Brain pericyte (primary cell): ENCODE measurements at places on chromosomes 12 and 14.

DNA sequence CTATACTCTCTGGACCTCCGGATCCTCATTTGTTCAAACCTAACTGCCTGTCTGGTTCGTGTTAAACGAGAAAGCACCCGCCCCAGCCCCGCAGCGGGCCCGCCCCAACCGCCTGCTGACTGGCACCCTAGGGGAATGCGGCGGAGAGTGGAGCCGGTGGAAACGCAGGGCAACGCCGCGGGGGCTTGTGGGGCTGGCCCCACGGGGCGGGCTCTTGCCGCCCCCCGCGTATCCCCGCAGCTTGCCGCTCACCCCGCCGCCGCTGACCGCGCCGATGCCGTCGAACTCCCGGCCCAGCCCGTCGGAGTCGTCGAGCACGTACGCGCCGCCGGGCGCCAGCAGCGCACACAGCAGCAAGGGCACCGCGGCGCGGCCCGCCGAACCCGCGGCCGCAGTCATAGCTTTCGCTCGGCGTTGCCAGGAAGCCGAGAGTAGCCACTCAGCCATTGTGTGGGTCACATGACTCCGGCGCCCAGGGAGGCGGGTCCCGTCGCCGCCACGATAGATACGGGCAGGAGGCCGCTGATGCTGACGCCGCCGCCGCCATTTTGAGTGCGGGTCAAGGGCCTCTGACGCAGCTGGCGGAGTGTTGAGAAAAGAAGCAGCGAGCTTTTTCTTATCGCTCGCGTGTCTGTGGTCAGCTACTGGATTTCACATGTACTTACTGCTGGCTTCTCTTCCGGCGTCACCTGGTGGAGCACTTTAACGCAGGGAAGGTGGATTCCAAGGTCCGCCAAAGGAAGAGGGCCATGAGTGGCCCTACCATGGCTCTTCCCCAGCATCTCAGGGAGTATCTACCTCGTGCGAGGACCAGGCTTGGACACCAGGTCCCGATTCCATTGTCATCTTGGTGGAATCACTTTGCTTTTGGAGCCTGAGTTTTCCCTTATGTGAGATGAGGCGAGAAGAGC is at the start of gene GALC:
TSS of gene GALC (minus strand) at position 465 of the 911 bp plus-strand sequence. CDS start at position 447, 18 bp downstream.
- DNase-seq: peak; percentile 57

DNA sequence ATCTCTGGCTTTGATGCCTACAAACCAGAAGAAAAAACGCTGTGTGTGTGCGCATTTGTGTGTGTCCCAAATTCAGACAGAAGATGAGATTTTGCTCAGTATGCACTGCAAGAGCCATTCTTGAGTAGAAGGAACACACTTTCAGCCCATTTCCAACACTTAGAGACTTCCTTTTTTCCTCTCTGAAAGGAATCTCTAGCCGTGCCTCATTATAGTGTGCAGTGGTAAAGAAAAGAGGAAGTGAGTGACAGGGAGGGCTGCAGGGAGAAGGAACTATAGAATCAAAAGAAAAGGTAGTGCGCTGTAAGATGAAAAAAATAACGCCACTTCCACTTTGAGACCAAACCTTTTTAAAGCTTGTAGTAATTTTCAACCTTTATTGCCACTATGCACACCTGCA is 1400.9 kb upstream of the FLRT2 start:
- DNase-seq: no peak

DNA sequence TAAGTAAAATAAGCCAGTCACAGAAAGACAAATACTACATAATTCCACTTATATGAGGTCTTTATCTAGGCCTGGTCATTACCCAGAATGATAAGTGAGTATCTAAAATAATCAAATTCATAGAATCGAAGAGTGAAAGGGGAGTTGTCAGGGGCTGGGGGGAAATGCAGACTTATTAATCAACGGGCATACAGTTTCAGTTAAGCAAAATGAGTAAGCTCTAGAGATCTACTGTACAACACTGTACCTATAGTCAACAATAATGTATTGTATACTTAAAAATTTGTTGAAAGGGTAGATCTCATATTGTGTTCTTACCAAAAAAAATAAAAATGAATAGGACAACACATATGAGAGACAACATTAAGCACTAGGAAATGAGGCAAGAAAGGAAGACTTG is 13.3 kb downstream of the BTBD7 start:
- no peak for DNase-seq

GRCh38 chr12:496736-497135 is 37.0 kb downstream of the B4GALNT3 start:
- no peak for DNase-seq

DNA sequence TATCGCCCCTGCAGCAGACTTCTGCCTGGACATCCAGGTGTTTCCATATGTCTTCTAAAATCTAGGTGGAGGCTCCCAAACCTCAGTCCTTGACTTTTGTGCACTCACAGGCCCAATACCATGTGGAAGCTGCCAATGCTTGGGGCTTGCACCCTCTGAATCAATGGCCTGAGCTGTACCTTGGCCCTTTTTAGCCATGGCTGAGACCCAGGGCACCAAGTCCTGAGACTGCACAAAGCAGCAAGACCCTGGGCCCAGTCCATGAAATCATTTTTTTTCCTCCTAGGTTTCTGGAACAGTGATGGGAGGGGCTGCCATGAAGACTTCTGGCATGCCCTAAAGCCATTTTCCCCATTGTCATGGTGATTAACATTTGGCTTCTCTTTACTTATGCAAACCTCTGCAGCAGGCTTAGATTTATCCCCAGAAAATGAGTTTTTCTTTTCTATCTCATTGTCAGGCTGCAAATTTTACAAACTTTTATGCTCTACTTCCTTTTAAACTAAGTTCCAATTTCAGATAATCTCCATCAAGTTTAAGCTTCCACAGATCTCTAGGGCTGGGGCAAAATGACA is 1445.8 kb upstream of the FLRT2 start:
- no peak for DNase-seq

GRCh38 chr12:92574911-92575570 is 127.7 kb upstream of the PLEKHG7 start:
- DNase-seq: no peak

GRCh38 chr14:89673512-89674225 is 256.6 kb upstream of the FOXN3 start:
- no peak for DNase-seq

GRCh38 chr14:64394423-64394822 is 6.3 kb downstream of the MTHFD1 start:
- DNase-seq: no peak

GRCh38 chr12:108115123-108116121 is 13.7 kb upstream of the WSCD2 start:
- DNase-seq: no peak

GRCh38 chr14:55085060-55085660 is 33.7 kb downstream of the MAPK1IP1L start:
- no peak for DNase-seq

GRCh38 chr12:11695321-11695720 is 45.8 kb downstream of the ETV6 start:
- no peak for DNase-seq

DNA sequence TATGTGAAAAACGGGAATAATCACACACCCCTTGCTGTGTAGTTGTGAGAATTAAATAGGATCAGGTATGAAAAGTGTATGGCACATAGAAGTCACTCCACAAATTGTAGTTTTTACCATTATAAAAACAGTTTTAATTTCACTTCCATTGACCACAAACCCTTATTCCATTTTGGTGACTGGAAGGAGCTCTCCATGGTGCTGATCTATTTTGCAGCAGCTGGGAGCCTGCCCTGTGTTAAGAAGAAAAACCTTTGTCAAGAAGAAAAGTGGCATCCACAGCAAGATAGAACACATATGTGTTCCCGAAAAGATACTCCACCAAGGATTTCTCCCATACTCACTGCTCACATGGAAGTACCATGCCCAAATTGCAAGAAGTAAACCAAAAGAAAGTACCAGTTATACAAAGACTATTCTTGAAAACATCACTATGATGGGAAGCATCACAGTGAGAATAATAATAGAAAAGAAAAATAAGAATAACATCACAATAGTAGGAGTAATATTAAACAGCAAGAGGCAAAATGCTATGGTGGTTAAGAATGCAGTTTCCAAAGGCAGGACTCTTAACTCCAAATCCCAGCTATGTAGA is 58.7 kb downstream of the TUNAR start:
- no peak for DNase-seq

GRCh38 chr12:116060764-116061163 is 216.7 kb downstream of the MED13L start:
- DNase-seq: no peak

DNA sequence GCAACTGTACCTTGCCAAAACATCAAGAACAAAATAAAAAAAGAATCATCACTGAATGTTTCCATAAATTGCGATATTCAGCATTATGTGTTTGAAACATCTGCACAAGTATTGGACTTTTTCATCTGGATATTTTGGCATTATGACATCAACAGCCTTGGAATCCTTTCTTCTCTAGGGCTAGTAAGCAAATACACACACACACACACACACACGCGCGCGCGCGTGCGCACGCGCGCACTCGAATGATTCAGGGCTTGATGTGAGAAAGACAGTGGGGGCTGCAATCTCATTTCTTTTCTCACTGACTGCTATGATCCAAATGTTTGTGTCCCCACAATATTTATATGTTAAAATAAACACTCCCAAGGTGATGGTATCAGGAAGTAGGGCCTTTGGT is 90.0 kb upstream of the SLC38A4 start:
- DNase-seq: no peak

DNA sequence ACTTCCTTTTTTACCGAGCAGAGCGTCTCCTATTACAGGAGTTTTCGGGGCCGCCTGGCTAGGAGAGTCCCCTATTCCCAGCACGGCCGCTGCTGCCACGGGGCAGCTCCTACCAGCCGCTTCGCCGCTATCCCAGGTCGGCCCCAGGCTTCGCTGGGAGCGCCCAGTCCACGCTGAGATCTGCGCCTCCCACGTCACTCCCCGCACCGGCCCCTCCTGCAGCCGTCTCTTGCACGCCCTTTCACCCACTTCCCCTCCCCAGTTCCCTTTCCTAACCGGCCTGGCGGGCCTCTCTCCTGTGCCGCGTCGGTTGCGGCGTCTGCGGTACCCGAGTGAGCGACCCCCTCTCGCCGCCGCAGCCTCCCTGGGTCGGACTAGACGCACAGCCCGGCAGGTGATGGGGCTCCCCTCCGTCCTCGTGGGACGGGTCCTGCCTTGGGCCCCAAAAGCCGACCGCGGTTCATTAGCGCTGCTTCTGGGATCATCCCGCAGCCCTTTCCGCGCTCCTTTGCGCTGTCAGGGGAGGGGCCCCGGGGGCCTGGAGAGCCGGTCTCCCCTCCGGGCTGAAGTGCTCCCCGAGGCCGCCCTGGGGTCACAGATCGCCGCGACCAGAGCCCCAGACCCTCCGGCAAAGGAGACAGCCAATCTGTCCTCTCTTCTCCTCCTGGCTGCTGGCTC is 1318.4 kb downstream of the TMEM121 start:
- DNase-seq: no peak

DNA sequence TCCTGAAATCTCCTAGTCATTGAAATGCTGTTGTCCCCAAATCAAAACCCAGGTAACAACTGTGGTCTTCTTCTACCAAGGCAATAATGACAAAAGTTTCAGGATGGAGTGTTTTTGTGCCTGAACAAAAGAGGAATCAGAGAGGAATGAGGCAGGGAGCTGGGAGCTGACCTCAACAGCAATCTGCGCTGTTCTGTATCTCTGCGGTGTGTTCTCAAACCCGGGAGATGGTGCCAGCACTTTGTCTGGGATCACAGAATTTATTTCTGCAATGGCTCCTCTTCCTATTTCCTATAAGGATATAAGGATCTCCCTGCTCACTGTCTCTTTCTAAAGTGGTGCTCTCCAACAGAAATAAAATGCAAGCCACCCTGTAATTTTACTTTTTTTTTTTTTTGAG is 449 bp upstream of the GLT8D2 start:
- DNase-seq: no peak

DNA sequence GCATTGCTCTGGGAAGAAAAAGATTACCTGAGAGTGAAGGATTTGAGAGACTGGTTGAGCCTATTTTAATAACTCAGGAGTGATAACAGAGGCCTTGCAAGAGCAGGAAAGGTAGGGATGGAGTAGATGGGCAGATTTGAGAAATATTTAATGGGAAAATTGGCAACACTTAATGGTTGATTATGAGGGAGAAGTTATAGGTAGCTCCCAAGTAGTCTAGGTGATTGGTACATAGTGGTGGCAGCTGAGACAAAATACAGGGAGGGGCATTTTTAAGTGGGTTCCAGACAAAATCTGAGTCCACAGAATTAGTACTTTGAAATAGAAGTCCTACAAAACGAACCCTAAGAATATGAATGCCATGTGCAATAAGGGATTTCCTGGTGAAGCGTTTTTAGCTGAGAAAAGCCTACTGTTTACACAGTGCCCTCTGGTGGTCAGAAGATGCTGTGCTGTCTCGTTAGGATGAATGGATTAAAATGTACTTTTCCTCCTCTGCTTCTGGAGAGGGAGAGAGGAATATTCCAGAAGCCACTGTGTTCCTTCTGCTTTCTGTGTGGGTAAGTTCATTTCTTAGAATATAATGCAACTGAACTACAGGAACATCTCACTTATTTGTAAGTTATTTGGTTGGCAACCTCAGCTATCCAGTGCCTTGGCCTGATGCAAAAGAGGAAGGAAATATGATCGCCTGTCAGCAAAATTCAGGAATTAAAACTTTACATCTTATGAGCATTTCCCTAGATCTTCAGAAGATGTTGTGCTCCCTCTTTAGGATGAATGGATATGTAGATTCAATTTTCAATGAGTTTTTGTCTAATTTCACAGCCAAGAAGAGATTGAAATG is 6.5 kb downstream of the ZBTB1 start:
- no peak for DNase-seq

DNA sequence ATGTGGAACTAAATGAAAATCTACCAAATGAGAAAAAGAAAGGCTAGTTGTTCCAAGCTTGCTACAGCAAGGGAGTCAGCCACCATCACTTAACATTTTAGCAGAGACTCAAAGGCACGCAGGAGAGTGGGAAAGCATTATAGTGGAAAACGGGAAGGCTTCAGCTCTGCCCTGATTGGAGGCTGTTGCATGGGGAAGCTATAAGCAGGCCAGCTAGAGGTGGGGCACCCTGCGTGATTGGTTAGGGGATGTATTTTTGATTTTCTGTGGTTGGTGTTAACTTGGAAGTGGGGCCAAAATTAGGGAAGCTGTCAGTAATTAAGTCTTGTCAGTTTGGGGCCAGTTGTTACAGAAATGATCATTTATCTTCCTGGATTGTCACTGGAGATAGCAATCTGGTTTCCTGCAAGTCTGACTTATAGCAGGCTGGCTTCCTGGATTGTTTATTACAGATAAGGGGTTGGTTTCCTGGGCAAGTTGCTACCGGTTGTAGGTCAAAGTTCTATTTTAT is 93.9 kb downstream of the FAR2 start:
- DNase-seq: no peak

DNA sequence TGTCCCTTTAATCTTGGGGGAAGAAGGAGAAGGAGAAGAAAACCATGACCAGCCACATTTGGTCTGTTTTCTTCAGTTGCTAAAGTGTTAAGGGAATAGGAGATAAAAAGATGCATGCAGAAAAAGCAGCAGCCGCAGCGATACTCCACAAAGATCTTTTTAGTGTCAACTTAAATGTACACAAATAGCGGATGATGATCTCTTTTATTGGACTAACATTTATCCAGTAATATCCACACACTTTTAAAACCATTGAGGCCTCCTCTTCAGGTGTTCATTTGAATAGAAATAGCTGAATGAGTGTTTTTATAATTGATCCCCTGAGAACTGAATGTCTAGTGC is 83.5 kb downstream of the PAPOLA start:
- DNase-seq: no peak
